Omental fat pad (tissue), 4 donors: ENCODE measurements at places on chromosomes 11 and 22. TPM values are rescaled to one million over a fixed set of nuclear protein-coding genes. Genes with fewer than 3 reads are reported as not detected.

DNA sequence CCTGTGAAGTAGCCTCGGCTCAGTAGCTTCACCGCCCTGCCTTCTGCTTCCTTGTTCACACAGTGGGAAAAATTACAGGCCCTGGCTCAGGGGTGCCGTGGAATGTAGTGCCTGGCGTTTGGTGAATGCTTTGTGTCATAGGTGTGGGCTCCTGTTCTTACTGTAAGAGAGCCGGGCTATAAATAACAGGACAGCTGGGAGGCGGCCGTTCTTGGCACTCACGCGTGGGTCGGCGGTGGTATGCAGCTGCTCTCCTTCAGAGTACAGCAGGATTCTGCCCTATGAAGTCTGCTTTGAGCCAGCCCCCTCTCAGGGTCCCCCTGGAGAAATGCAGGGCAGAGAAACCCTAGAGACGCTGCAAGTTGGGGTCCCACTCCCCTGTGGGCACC, 84.2 kb downstream of the CTTN start:
- DNase-seq, result no peak

- no peak for DNase-seq
Observed at GRCh38 chr11:91163619-91164451, 941.0 kb upstream of the CHORDC1 start.

The WNT7B gene
- 0.28 TPM for total RNA-seq

The TBC1D22A gene
- total RNA-seq, result 21.3 TPM

DNA sequence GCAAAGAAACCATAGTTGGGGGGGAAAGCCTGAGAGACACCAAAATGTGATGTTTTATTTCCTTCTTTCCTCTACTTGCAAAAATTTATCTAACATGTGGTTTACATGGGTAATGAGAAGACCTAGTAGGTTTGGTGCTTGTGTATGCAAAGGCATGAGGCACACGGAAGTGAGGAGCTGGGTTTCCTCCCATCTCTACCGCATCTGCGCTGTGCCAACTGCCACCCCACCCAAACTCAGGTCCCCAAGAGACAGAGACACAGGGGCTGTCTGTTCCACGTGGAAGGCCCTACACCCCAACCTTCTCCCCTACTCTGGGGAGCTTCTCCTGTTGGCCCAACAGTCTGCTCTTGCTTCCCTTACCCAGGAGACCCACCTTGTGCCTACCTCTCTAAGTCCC, 4.8 kb downstream of the RTL6 start:
- no peak for DNase-seq

- no peak for DNase-seq
Observed at GRCh38 chr22:38081636-38081940, 2.4 kb downstream of the SLC16A8 start.

DNA sequence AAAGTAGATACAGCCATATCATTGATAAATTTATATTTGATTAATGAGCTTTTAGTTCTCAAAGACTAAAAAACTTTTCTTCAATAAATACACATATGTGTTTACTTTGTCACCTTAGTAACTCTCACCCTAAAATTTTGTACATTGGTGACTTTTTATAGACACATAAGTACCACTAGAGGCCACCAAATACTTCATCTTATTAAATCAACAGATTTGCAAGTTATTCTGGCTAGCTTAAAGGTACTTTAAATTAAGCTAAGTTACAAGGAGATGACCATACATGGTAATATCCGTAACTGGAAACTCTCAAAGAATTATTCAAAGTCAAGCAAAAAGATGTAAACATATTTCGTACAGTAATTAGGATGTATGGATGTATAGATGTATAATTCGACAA, 112.2 kb downstream of the SBF2 start:
- DNase-seq, result no peak

The CYP2D6 gene
- 0.60 TPM for total RNA-seq

DNA sequence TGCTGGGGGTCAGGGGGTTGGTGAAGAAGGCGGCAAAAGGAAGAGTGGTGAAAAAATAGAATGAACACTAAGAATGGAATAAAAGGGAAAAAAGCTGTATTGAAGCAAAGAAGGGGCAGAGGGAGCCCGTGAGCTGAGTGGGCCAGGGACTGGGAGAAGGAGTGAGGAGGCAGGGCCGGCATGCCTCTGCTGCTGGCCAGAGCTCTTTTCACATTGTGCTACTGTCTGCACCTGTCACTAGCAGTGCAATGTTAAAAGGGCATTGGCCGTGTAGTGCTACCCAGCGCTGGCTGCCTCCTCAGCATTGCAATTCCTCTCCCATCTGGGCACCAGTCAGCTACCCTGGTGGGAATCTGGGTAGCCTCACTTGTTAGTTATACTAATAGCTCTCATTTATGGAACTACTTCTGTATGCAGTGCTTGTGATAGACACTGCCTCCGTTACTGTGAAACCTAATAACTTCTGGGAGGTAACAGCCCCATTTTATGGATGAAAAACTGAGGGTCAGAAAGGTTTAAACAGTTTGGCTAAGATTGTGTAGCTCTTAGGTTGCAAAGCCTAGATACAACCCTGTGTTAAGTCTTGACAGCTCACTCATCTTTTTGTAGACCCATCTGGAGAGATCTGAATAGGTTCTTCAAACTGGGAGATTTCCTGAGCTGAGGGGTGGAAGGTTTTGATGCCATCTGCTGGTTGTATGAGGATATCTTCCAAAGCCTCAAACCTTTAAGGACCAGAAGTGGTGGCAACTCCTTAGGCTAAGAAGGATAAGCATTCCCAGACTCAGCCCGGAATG, 8.5 kb downstream of the YPEL4 start:
- no peak for DNase-seq

- DNase-seq, result peak; percentile 57
Observed at GRCh38 chr11:86869966-86870570, 69.7 kb downstream of the PRSS23 start.

- no peak for DNase-seq
Observed at GRCh38 chr11:117444256-117444655, 116.6 kb downstream of the CEP164 start.

The RAB3IL1 gene
- total RNA-seq, result 18.5 TPM

DNA sequence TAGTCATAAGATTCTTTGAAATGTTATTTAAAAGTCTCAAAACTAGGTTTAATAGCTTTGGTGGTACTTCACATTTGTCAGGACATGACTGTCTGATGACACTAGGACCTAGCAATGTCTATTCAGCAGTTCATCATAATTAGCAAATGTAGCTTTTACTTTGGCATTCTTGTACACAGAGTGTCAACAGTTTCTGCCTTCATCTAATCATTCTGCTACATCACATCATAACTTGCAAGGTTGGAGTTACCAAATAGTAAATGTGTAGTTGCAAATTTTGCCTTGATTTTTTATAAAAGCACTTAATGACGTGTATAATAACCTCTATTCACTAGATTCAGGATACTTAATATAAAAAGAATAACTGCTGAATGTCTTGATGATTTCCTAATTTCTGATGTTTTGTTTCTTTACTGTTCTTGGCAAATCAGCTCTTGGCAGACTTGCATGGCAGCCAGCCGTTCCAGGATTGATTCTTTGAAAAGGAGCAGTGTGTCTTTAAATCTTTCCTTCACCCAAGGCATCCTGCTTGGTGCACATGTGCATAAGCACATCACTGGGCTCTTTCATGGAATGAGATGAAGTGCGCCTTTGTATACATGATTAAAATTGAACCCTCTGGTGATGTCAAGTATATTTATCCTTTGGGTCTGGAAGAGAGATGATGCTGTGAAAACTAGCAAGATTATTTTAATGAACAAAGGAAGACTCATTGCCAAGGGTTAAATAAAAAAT, 12.2 kb downstream of the FBXO7 start:
- DNase-seq, result no peak

GRCh38 chr22:28917747-28918549, 34.6 kb downstream of the ZNRF3 start:
- no peak for DNase-seq

The OR5B21 gene
- total RNA-seq, result not detected

GRCh38 chr11:107041088-107041444, 22.8 kb upstream of the GUCY1A2 start:
- DNase-seq, result no peak

GRCh38 chr11:134252346-134253187, 585 bp downstream of the THYN1 start:
- DNase-seq, result no peak

- no peak for DNase-seq
Observed at GRCh38 chr11:18668131-18668530, 30.4 kb upstream of the TMEM86A start.

GRCh38 chr11:122861631-122862030, 20.9 kb upstream of the JHY start:
- no peak for DNase-seq

DNA sequence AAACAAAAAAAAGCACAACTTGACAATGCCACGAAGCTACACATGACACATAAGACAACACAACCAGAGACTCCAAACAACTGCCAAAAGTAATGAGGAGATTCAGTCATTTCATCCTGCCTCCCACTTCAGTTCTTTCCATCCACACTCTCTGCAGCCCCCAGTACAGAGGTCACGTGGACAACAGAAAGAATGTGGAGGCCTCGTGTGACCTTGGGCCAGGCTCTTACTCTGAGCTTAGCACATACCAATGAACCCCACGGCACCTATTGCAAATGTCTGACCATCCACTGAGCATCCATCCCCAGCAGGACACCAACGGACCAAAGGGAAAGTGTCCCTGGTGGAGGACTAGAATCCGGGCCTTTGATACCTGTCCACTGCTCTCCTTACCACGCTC, 12.5 kb downstream of the CBX7 start:
- DNase-seq, result no peak

DNA sequence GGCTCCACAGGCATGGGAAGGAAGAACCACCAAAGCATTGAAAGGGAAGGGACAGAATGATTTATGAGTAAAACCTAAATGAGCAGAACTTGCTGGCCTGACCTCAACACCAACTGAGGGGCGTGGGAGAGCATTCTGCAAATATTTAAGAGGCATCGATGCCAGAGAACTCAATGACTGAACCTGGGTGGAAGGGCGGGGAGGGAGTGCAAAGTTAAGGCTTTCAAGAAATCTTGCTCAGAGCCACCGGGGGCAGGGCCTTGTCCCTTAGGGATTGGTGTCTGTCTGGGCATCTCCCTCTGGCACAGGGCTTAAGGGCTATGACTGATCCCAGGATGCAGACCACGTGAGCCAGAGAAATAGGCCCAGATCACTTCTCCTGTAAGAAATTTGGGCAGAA, 137.1 kb downstream of the ADAMTS15 start:
- no peak for DNase-seq

The ARFIP2 gene
- total RNA-seq, result 63.3 TPM

DNA sequence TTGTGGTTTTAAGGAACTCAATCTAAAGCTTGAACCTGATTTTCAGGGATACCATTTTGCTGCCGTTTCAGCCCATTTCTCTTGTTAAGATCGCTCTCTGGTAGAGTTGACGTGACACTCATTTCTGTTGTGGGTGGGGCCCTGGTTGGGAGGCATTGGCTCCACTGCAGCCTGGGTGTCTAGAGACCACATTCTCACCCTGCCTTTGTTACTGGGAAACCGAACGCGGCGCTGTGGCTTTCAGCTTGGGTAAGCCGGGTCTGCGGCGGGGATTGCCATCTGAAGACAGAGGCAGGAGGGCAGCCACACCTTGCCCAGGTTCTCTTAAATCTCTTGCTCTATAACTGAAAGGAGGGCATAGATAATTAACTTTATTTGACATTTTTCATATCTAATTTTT, 3.2 kb downstream of the EHF start:
- no peak for DNase-seq

The ZNF280A gene
- total RNA-seq, result not detected

DNA sequence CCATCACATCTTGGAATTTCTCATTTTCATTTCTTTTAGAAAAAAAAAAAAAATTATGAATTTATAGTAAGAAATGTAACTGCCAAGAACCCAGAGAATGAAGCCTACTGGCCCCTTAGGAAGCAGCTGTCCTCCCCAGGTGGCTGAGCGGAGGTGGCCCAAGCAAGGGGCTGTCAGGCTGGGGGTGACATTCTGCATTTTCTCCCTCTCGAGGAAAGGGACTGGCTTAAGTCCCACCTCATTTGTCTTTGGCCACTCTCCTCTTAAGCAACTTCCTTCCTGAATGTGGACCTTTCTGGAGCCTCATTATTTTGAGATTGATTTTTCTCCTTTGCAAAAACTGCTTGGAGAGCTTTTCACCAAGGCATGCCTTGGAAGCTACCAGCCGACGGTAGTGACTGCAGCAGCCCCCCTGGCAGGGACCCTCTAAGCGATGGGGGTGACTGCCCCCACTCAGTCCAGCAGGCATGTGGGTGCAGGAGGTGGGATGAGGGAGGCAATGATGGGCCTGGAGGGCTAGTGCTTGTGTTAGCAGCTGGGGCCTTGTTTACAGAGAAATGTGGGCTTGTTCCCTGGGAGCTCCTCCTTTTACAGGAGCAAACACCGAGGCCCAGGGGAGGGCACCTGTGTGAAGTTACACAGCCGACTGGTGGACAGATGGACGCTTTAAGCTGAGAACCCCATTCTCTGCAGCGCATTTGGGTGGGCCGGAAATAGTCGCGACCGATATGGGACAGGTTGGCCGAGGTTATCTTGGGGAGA, 111.7 kb downstream of the MORC2 start:
- no peak for DNase-seq

- DNase-seq, result no peak
Observed at GRCh38 chr11:47514825-47515647, 37.9 kb downstream of the CELF1 start.

DNA sequence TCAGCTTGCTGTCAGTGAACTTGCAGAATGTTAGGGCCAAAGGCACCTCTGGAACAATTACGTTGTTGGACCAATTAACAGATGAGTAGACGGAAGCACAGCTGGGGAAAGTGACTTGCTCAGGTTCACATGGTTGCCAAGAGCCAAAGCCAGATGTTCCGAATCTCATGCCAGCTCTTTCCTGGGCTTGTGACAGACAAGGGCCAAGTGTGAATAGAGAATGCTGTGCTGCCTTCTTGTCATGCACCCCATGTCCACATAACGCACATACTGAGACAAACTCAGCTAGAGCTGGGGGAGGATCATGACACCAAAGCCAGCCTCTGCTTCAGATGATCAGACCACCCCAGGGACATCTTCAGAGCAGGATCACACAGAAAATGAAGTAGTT, 616.3 kb downstream of the INSC start:
- DNase-seq, result no peak

The GRAP2 gene
- total RNA-seq, result 9.5 TPM

GRCh38 chr22:40768206-40768605, 50.9 kb downstream of the SLC25A17 start:
- no peak for DNase-seq

The ACO2 gene
- total RNA-seq, result 151 TPM

DNA sequence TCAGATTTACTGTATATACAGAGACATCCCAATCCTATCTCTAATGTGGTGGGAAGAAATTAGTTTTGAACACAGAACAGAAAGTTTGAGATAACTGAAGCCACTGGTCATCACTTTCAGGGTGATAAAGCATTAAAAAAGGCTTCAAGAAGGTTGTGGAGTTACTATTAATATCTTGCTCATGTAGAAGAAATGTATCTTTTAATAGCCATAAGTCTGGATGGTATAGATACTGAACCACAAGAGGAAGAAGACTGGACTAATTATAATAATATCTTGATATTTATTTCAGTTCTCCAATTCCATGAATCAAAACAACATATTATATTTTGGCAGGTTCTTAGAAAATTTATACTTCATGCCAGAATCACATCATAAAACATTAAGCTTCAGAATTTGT, 137.1 kb downstream of the TMEM135 start:
- no peak for DNase-seq
